ENCODE measurements at places on chromosomes 6 and 20. TPM values are rescaled to one million over a fixed set of nuclear protein-coding genes. Genes with fewer than 3 reads are reported as not detected.

The GPR63 gene
- total RNA-seq: 0.11 TPM

DNA sequence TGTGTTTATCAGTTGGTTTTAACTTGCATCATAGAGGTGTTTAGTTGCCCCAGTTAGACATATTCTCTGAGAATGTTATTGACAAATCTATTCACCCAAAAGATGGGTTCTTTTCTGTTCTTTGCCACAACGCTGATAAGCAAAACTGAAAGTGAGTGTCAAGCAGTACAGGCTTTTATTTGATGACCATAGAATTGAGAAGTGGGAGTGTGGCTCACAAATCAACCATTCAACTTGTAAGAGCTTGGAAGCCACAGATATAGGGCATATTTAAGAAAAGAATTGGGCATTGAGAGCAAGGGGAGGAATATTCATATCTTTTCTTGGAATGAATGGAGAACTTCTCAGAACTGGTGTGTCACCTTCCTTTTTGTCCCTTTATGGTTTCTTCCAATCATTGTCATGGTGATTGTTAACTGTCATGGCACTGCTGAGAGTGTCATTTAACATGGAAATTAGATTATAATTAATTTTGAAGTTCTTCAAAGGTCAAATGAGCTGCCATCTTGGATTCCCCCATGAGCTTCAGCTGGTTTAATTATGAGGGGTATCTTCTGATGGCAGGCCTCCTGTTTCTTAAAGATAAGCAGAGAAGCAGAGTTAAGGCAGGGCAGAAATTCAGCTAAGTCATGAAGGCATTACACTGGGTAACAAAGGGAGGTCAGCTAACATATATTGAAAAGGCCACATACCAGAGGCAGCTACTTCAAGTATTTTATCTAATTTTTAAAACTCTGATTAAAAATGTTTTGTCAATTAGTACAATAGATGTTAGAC, 254.0 kb upstream of the HTR1E start:
- no peak for DNase-seq
- H3K36me3 ChIP-seq: no peaks in the 10 kb centered on the region
- no peaks in the 10 kb centered on the region for H3K4me1 ChIP-seq
- no peak overlapping the region for H3K27ac ChIP-seq
- H3K4me3 ChIP-seq: no peak overlapping the region

DNA sequence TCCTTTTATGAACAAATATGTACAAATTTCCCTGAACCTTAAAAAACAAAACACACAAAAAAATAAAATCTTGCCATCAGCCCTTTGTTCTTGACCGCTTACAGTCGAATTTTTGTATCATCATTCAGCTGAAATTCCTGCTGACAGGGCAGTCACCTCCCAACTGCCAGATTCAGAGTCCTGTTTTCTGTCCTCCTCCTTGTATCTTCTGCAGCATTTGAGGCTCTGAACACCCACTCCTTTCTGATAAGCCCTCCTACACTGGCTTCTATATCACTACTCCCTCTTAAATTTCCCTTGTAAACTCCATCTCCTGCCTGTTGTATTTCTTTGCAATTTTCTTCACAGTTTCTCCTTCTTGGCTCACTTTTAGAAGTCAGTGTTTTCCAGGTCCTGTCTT, 77.8 kb upstream of the CCN6 start:
- H3K4me3 ChIP-seq: no peak overlapping the region
- H3K36me3 ChIP-seq: no peaks in the 10 kb centered on the region
- H3K4me1 ChIP-seq: peaks cover 42% of the 10 kb centered on the region
- no peak for DNase-seq
- H3K27me3 ChIP-seq: no peaks in the 10 kb centered on the region

DNA sequence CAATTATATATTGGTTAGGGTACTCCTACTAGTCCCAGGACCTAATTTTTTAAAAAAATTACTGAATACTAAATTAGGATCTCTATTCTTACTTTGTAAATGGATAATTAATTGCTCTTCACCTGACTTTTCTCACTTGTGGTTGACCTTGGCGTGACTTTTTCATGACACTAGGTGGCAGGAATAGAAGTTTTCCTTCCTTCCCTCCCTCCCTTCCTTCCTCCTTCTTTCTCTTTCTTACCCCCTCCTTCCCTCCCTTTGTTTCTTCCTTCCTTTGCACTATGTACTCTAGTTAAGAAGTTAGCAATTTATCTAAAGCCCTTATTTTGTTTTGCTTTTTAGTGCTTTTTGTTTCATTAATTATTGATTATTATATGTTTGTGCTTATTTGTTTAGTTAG, 20.4 kb upstream of the HBS1L start:
- no peak overlapping the region for H3K27ac ChIP-seq
- peaks cover 15% of the 10 kb centered on the region for H3K27me3 ChIP-seq
- no peaks in the 10 kb centered on the region for H3K36me3 ChIP-seq
- H3K4me1 ChIP-seq: no peaks in the 10 kb centered on the region

GRCh38 chr20:56815796-56816195, 186.7 kb downstream of the TFAP2C start:
- no peaks in the 10 kb centered on the region for H3K36me3 ChIP-seq
- no peaks in the 10 kb centered on the region for H3K4me1 ChIP-seq
- DNase-seq: no peak
- H3K27ac ChIP-seq: no peak overlapping the region
- no peak overlapping the region for H3K4me3 ChIP-seq
- no peaks in the 10 kb centered on the region for H3K27me3 ChIP-seq
